ENCODE measurements at places on chromosomes 13 and 19.

DNA sequence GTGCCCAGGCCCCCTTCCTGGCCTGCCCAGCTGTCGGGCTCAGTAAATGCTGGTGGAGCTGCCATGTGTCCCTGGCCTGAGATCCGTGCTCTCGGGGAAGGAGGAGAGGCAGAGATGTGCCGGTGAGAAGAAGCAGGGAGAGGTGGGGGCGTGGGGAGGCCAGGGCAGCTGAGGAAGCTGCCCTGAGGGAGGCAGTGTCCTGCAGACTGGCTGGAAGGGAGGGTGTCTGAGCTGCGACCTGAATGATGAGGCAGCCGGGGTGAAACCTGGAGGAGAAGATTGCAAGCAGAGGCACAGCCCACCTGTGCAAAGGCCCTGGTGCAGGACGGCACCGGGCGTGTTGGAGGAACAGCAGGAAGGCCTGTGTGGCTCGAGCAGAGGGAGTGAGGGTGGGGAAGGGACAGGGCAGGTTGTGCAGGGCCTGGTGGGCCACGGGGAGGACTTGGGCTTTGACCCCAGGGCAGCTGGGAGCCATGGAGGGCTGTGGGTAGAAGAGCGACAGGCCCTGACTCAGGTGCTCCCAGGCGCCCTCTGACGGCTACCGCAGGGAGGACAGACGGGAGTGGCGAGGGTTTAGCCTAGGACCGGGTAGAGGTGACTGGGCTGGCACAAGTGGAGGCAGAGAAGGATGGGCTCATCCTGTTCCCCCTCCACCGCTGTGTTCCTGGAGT is 14.0 kb upstream of the CELF5 start:
- DNase-seq = no peak

GRCh38 chr19:35337097-35337983 is 8.4 kb downstream of the CD22 start:
- no peak for DNase-seq

GRCh38 chr19:3684054-3684816 is 16.0 kb downstream of the PIP5K1C start:
- DNase-seq = no peak

- no peak for DNase-seq
Observed at GRCh38 chr13:21889651-21890050, 218.8 kb downstream of the FGF9 start.

- no peak for DNase-seq
Observed at GRCh38 chr13:94673851-94674250, 38.5 kb downstream of the SOX21 start.

GRCh38 chr19:2286402-2287140 is 4.6 kb upstream of the PEAK3 start:
- no peak for DNase-seq

- DNase-seq = no peak
Observed at GRCh38 chr13:102940143-102940542, 94.3 kb downstream of the ERCC5 start.

DNA sequence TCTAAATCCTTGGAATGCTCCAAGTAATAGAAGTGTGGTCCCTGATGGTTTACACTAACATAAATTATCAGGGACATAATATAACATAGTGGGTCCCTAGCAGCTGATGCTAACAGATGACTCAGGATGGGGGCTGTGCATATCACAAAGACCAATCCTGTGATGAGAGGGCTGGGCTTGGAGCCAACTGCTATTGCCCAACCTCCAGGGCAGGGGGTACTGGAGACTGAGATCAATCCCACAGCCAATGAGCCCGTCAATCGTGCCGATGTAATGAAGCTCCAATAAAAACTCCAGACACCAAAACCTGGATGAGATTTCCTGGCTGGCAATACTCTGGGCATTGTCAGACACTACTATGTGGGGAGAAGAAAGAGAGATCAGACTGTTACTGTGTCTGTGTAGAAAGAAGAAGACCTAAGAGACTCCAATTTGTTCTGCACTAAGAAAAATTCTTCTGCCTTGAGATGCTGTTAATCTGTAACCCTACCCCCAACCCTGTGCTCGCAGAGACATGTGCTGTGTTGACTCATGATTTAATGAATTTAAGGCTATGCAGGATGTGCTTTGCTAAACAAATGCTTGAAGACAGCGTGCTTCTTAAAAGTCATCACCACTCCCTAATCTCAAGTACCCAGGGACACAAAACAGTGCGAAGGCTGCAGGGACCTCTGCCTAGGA is 33.4 kb downstream of the ABCC4 start:
- peak; percentile 94 for DNase-seq

DNA sequence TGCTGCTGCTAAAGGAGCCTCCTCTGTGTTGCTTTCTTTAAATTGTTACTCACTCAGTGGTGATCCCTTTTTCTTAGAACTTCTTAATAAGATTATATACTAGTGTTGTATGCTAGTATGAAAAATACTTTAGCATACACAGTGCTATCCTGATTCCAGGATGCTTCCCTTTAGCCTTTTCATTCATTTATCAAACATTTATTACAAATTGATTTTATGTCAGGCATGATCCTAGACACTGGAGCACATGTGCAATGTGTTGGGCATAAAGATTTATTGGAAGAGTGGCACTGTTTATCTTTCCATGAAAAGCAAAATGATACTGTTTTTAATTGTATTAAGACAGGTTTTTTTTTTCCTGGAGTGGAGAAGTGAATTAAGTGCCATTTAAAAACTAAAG is 249.6 kb downstream of the GPC5 start:
- no peak for DNase-seq

DNA sequence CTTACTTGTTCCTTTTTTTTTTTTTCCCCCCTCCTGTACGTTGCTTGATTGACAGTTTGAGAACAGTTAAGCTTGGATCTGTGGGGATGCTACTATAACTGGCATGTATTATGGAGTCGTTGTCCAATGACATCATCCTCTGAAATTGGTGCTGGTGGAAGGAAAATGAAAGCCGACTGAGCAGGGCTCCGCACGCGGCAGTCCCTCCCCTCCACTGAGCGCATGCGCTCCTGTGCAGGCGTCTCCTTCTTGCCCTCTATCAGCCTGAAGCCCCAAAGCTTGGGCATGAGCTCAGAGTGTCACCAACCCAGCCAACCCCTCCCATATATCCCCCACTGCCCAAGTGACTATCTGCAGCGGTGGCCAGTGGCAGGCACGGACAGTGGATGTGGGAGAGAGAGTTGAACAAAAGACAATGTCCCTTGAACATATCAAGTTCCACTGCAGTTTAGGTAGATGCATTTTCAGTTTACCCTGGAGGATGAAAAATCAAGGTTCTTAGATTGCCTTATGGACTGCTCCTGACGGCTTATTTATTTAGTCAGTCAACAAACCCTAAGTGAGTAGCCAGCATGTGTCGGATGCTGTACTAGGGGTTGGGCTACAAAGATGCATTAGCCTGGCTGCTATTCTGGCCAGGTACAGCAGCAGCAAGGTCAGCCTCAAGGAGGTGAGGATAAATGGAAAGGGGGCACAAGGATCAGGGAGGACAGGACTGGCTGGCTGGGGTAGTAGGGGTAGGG is 20.8 kb downstream of the MBNL2 start:
- no peak for DNase-seq

DNA sequence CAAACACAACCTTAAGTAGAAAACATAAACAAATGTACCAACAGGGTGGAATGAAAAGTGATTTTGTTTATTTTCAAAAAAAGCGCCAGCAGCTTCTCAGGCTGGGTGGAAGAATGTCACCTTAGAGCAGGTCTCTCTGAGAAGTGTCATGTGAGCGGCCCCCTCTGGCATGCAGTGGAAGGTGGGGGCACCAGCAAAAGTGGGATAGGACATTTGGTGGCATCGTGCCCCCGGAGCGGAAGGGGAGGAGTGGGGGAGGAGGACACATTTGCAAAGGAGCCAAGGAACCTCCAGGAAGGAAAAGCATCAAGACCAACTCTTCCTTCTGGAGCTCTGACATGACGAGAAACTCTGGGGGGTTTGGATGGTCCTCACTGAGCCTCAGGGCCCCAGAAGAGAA is 635.3 kb downstream of the UQCRFS1 start:
- DNase-seq = no peak

DNA sequence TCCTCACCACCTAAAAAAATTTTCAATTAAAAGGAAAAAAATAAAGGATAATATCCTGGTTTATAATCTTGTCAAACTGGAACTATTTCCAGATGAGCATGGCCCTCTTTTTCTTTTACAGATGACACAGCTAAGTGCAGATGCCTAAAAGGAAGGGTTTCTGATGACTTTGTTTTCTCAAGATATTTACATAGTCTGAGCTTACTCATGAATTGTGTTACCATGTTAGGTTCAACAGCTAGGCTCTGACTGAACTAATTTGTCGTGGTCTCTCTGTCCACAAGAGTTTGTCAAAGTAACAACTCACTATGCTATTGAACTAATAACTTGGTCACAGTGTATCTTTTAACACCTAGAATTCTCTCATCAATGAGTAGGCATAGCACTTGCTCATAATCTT is 780.8 kb downstream of the GPC5 start:
- DNase-seq = no peak

- no peak for DNase-seq
Observed at GRCh38 chr13:30222254-30222653, 85.1 kb downstream of the KATNAL1 start.

DNA sequence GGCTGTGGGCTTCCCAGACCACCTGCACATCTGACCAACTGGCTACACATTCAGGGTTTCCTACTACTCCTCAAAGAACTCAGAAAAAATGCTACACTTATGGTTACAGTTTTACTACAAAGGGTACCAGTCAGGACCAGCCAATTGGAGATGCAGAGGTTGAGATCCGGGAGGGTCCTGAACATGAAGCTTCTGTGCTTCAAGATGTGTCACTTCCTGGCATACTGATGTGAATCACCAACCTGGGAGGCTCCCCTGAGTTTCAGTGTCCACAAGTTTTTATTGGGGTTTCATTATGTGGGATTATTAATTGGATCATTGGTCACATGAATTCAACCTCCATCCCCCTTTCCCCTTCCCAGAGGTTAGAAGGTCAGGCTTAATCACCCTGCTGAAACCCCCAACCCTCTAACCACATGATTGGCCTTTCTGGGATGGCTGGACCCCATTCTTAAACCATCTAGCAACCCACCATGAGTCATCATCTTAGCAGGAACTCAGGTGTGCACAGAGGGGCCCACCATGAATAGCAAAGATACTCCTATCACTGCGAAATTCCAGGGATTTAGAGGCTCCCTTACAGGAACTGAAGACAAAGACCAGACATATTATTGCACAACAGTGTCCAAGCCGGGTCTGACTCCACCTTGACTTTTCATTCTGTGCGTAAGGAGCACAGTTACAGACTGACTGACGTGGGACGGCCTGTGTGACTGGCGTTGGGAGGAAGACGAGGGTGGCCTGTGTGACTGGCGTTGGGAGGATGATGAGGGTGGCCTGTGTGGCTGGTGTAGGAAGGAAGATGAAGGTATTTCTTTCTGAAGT is 90.7 kb downstream of the ATP8A2 start:
- no peak for DNase-seq

DNA sequence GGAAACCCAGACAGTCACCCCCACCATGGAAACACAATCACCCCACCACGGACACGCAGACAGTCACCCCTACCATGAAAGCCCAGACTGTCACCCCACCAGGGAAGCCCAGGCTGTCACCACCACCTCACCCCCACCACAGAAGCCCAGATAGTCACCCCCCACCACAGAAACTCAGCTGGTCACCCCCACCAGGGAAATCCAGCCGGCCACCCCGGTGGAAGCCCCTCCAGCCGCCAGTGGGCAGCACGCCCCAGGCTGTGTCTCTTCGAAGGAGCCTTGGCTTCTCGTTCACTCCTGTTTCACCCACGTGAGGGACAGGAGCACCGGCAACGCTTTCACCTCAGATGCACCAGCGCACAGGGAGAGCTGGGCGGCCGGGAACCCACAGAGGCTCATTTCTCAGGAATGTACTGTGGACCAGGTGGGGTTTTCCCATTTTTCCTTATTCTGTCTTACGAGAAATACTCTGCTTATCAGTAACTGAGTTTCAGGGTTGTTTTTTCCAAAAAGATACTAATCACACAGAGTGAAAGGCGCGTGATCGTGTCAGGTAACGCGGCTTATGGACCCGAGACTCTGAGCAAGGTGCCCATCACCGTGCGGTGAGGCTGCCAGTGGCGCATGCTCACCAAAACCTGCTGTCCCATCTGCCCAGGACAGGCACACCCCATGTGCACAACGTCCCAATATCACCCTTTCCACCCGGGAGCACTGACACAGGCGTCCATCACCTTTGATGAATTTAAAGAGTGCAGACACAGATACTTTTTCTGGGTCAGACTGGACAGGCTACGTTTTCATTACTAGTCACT is 28.0 kb downstream of the CARS2 start:
- no peak for DNase-seq

DNA sequence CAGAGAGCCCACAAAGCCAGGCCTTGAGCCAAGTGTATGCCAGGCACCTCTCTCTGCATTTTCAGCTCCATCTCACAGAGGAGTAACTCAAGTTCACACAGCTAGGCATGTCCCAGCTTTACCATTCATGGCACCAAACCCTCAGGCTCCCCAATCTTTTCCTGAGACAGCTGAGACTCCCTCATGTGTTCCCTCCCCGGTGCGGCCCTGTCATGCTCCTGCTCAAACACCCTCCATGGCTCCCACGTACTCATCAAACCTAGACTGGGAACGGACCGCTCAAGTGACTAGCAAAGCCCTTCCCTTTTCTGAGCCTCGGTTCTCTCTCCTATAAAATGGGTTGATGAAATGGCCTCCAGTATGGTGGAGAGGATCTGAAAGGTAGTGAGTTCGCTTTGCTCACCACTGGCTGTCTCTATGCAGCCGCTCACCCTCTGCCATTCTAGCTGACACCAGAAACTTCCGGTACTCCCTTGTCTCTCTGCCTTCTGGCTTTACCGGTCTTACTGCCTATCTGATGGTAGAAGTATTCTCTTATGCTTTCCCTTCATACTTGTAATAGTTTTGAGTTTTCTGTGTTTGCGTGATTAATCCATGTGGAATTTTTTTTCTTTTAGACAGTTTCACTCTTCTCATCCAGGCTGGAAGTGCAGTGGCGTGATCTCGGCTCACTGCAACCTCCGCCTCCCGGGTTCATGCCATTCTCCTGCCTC is 7.8 kb upstream of the SLC44A2 start:
- peak; percentile 3 for DNase-seq

GRCh38 chr13:114100446-114101357 is 31.7 kb downstream of the RASA3 start:
- no peak for DNase-seq

DNA sequence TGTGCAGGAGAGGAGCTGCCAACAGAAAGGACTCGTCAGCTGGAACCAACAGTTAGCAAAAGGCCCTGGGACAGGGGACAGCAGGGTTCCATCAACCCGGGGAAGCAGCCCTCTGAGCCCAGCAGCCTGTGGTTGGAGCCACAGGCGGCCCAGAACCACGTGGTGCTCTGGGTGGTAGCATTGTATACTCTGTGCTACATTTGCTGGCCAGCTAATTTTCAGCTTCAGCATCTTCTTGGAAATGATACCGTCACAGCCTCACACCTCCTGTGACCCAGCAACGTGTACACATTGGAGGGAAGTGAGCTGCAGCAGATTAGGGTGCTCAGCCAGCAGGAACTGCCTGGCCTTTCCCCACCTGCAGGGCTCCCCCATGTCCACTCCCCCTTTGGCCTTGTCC is 13.1 kb upstream of the MTIF3 start:
- no peak for DNase-seq

GRCh38 chr19:52602941-52603340 is 32.9 kb downstream of the ZNF701 start:
- no peak for DNase-seq

- DNase-seq = no peak
Observed at GRCh38 chr19:35363711-35364425, 5.6 kb downstream of the FFAR3 start.

- no peak for DNase-seq
Observed at GRCh38 chr19:49470615-49470978, 3.4 kb upstream of the FLT3LG start.

GRCh38 chr19:8473648-8474476 is 28.6 kb downstream of the PRAM1 start:
- DNase-seq = no peak
